Naive B cell (primary cell): ENCODE measurements at places on chromosomes 2 and 18. TPM values are rescaled to one million over a fixed set of nuclear protein-coding genes. Genes with fewer than 3 reads are reported as not detected.

DNA sequence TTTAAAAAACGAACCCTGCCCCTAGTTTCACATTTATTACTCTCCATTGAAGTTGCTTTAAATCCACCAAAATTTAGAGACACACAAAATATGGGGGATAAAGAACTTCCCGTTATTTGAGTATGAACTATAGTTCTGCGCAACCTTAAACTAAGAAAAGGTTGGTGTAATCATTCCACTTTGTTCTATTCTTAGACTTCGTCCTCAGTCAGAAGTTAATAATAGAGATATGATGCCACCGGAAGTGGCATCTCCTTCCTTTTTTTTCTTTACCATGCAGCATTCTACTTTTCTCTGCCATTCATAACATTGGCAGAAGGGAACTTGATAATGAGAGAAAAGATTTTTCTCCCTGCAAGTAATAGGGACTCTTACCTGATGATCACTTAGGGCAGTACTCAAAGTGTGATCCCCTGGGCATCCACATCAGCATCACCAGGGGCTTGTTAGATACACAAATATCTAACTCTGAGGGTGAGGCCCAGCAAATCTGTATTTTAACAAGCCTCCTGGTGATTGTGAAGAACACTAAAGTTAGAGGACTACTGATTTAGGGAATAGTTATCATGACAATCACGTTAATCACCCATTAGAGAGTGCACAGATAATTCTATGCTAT is 147.7 kb upstream of the DTNA start:
- DNase-seq: no peak

DNA sequence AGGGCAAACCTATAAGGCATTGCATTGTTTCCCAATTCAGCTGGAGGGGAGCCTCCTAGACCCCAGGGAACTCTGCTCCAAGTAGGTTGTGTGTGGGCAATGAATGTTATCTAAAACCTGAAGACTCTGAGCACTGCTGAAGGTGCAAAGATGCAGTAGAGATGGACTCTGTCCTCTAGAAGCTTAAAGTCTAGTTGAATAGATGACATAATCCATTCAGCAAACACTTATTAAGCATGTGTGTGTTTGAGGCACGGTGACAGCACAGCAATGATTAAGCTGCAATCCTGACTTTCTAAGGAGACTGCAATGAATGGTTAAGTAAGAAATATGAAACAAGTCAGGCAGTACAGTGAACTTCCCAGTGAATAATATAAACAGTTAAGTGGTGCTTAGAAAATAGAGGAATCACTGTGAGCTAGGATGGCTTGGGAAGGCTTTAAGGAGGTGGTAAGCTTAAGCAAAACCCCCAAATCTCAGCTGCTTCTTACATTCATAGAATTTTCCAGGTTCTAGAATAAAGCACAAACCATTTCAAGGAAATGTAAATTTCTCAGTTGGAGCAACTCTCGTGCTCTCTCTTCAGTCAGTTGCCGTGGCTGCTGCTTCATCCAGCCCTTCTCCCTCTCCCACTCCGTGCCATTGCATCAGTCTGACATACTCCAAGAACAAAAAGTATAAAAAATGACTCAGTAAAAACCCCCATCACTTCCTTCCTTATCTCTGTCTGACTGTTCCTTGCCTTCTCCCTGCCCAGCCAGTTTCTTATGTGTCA is 19.1 kb downstream of the MXD1 start:
- no peak for DNase-seq

DNA sequence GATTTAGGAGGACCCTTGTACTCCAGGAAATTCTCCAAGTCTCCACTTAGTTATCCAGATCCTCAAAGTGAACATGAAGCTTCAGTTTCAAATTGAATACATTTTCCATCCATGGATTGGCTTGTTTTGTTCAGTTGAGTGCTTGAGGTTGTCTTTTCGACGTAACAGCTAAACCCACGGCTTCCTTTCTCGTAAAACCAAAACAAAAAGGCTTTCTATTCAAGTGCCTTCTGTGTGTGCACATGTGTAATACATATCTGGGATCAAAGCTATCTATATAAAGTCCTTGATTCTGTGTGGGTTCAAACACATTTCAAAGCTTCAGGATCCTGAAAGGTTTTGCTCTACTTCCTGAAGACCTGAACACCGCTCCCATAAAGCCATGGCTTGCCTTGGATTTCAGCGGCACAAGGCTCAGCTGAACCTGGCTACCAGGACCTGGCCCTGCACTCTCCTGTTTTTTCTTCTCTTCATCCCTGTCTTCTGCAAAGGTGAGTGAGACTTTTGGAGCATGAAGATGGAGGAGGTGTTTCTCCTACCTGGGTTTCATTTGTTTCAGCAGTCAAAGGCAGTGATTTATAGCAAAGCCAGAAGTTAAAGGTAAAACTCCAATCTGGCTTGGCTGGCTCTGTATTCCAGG is at the start of gene CTLA4:
Gene CTLA4 (plus strand): TSS at position 211 of the 640 bp plus-strand sequence. CDS start 172 bp downstream, at position 383.
- DNase-seq: no peak

DNA sequence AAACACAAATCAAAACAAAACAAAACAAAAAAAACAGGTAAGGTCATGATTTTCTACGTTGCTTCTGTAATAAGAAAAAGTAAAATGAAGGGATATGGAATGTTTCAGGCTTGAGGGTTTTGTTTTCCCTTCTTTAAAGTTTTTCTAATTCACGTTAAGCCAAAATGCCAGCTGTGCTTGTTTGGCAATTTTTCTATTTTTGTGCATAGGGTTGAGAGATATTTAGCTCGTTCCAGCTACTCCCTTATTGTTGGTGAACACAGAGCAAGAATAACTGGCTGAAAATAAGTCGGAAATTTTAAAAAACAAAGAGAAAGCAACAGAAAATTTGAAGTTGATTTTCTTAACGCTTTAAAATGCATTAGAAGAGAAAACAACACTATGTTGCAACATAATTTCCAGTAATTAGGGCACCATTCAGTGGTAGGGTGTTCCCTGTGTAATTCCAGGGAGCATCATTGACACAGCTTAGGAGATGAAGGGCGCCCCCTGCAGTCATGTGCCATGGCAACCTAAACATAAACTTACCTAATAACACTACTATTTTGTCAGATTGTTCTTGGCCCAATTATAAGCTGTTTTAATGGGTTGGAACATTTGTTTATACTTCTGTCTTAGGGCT is 99.5 kb downstream of the DTNA start:
- DNase-seq: no peak

DNA sequence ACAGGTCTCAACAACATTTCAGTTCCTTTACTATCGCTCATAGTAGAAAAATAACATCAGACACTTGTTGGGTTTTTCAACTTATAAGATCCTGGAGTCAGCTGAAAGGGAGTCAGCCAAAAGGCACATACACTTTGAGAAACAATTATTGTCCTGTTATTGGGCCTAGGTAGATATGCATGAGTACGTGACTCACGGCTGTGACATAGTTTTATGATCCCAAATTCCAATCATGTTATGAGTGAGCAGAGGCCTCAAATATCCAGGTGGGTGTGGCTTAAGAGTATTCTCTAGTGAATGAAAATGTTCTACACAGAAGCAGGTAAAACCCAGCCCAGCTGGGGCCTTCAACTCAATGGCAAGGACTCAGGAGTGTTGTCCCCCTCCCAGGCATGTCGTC is 27.2 kb downstream of the SERPINB8 start:
- DNase-seq: no peak

DNA sequence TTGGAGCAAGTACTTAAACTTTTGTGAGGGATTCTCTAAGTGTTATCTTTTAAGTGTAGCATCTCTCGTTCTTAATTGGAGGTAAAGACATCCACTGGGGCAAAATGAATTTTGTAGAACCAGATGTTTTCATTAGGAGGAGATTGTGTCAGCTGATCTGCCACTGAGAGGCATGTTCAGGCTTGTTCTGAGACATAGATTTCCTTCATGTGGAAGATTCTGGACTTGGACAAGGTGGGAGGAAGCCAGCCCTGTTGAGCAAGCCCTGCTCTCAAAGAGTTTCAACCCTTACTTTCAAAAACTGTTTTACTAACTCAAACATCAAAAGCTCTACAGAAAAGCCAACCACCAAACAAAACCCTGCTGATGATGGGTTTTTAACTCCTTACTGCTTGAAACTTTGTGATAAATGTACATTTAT is 6.5 kb downstream of the MAP4K4 start:
- no peak for DNase-seq

DNA sequence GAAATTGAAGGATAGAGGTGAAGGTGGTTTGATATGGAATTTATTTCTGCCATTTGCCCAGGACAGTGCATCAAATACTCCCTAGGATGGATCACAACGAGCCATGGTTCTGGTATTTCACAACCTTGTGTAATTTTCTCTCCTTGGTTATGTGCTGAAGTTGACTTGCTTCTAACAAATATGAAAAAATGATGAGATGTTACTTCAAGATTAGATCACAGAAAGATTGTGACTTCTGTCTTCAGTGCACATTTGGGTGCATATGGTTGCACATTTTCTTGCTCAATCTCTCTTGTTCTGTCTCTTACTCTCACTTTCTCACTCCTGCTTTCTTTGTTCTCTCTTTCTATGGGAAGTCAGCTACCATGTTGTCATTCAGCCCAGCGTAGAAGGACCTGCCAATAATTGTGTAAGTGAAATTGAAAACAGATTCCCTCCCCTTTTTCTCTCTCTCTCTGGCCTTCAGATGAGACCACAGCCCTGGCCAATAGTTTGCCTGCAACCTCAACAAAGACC is 104.6 kb upstream of the RMDN2 start:
- DNase-seq: no peak

DNA sequence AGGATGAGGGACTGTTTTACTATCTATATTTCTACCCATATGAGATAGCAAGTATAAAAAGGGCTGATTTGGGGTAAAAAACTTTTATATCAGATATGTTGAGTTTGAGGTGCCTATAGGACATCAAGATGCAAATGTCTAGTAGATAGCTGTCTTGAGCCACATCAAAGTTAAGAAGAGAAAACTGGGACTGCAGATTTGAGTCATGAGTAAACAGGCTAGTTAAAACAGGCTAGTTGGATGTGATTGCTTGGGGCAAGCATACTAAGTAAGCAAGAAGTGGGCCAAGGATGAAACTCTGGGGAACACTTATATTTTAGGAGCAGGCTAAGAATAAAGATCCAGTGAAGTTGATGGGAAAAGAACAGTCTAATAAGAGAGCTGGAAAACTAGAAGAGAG is 2.8 kb upstream of the SCRN3 start:
- no peak for DNase-seq

DNA sequence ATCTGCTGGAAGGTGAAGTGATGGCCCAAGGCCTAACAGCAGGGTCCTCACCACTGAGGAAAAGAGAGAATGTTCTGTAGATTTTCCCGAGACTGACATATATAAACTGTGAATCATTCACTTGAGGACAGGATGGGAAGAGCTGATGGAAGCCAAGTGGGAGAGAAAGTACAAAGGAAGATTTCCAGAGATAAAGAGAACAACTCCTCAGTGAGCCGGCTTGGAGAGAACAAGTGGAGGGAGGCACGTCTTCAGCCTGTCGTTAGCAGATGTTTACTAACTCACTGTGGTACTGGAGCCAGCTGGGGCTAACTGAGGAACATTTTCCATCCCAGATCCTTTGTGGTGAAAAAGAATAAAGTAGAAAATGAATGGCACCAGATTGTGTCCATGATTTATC is 552.9 kb upstream of the TNP1 start:
- no peak for DNase-seq

- no peak for DNase-seq
These were observed 72.6 kb downstream of the VIT start for GRCh38 chr2:36769106-36769505.

Gene AMER3
- polyA plus RNA-seq: not detected

GRCh38 chr18:4157352-4157751 is 297.8 kb downstream of the DLGAP1 start:
- no peak for DNase-seq

DNA sequence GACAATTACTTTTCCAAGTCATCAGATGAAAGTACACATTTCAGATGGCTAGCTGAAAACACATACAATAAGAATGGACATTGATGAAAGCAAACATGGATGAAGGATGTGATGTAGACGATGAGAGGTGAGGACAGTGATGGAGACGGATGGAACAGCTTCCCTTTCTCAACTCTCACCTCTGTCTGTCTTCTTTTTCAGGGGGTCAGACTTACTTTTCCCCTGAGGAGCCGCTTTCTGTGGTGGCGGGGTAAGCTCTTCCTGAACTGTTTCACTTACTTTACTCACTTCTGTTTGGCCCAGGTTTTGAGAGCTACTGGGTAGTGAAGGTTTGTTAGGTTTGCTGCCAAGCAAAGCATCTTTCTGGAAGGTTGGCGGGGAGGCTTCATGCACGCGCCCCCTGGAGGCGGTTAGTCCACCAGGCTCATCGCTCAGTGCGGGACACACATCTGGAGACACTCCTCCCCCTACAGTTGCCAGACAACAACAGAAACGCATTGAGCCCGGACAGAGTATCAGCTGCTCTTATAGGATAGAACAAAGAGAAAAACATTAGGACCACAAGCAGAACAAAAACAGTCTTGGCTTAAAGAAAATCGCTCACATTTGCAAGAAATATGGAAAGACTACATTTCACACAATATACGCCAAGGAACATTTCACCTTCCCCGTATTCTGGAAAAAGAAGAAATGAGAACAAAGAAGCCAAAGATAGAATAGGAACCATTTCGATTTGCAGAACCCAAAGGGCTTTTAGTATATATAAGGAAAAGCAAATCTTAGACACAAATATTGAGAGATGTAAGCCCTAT is 90.5 kb downstream of the MYOM1 start:
- DNase-seq: peak; percentile 62

- DNase-seq: no peak
These were observed 159.0 kb upstream of the HAAO start for GRCh38 chr2:42951263-42951938.

- DNase-seq: no peak
These were observed 6.5 kb downstream of the DGKD start for GRCh38 chr2:233360771-233361176.

Gene PLB1
- polyA plus RNA-seq: 2.3 TPM

Gene PIEZO2
- 0.21 TPM for polyA plus RNA-seq

DNA sequence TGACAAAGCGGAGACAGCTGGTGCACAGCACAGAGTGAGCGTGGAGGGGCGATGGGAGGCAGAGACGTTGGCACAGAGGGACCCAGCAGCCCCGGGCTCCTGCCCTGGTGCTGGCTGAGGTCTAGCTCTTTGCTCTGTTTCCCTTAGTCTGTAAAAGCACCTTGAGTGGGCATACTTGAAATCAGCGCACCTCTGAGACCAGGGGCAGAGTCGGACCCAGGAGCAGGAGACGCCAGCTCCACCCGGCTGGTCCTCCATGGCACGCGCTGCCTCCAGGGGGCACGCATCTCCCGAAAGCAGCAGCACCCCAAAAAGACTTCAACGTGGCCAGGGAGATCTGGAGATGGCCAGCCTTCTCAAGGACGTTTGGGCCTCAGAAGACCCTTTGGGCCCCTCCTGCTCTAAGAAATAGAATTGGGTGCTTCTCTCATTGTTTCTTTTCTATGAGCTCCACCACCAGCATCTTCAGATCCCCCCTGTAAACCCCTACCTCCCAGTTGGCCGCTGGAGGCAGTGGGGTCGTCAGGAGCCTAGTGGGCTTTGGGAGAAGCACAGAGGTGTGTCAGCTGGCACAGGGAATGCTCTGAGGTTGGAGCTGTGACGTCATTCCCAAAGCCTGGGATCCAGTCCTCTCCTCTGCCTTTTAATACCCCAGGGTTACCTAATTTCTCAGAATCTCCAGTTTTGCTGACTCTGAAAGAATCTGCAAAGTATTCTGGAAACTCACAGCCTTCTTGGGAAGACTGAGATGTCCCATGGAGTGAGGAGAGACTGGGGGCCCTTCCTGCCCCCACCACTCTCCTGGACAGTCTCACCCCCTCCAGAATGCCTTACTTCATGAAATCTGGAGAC is 58.9 kb downstream of the CIB4 start:
- no peak for DNase-seq

- no peak for DNase-seq
These were observed 36.7 kb upstream of the AGPS start for GRCh38 chr2:177355874-177356273.
